ENCODE measurements at places on chromosomes 7 and 10. TPM values are rescaled to one million over a fixed set of nuclear protein-coding genes. Genes with fewer than 3 reads are reported as not detected.

Gene ZNF775
- 12.1 TPM for total RNA-seq

GRCh38 chr10:91409069-91409868 lies 875 bp upstream of the HECTD2 start:
- peak; percentile 79 for DNase-seq

- DNase-seq = peak; percentile 46
These were observed 6.0 kb downstream of the AGFG2 start for GRCh38 chr7:100544967-100545359.

DNA sequence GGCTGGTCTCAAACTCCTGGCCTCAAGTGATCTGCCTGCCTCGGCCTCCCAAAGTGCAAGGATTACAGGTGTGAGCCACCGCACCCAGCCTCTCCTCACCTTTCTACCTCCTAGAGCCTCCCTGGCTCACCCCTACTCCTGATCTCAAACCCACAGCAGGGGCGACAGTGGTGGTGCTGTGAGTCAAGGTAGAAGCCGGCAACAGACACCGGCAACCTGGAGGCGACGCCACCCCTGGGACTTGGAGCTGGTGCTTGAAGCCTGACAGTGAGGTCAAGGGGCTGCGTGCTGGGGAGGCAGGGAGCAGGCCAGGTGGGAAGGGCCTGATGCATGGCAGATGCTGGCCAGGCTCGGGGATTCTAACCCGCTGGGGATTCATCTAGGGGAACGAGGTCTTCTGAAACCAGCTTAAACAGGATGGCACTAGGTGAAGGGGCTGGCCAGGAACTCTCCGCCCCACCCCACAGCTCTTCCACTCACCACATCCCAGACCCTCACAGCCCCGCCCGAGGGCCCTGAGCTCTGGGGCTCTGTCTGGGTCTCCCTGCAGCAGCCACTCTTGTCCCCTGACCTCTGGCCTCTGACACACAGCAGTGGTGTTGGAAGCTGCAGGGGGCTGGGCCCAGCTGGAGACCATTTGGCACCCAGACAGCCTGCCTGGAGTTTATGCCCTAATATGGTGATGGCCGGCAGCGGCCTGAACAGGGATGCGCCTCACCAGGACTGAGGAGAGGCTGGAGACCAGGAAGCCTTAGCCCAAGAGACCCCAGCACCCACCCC lies 16.4 kb downstream of the KCNH2 start:
- DNase-seq = no peak

DNA sequence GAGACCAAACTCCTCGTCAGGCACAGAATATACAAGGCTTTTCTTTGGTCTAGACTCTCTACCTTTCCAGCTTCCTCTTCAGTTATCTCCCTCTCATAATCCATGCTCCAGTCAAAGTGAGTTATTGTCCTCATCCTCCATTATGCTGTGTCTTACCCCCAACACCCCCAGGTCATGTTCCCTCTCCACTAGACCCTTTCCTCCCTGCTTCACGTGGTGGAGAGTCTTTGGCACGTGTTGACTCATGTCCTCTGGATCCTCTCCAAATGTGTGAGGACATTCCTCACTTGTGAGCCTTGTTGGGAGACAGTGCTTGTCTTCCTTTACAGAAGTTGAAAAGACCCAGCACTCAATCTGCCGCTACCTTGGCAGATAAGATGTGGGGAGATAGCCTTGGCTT lies 36.0 kb upstream of the DLD start:
- DNase-seq = peak; percentile 50
